ENCODE measurements at places on chromosomes 4 and X.

- DNase-seq = no peak
Measured at GRCh38 chrX:121258545-121258944, 211.1 kb downstream of the GLUD2 start.

DNA sequence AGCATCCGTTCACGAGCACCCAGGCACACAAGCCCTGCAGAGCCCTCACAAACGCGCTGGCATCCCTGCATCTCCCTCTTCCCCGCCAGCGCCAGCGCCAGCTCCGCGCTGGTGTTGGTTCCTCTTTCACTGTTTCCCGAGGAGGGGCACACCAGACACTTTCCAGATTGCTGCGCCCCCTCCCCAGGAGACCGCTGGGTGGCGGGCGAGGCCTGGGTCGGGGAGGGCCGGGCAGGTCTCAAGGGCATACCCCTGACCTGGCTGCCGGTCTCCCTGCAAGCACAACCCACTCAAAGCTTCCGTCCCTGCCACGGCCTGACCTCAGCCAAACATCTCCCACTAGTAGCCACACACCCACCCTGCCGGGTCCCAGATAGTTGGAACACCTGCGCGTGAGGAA, 2.2 kb upstream of the NKX1-1 start:
- no peak for DNase-seq

GRCh38 chr4:161359491-161359890, 804.3 kb downstream of the FSTL5 start:
- no peak for DNase-seq

GRCh38 chr4:25913056-25913850, 767 bp upstream of the SMIM20 start:
- DNase-seq = peak; percentile 27

DNA sequence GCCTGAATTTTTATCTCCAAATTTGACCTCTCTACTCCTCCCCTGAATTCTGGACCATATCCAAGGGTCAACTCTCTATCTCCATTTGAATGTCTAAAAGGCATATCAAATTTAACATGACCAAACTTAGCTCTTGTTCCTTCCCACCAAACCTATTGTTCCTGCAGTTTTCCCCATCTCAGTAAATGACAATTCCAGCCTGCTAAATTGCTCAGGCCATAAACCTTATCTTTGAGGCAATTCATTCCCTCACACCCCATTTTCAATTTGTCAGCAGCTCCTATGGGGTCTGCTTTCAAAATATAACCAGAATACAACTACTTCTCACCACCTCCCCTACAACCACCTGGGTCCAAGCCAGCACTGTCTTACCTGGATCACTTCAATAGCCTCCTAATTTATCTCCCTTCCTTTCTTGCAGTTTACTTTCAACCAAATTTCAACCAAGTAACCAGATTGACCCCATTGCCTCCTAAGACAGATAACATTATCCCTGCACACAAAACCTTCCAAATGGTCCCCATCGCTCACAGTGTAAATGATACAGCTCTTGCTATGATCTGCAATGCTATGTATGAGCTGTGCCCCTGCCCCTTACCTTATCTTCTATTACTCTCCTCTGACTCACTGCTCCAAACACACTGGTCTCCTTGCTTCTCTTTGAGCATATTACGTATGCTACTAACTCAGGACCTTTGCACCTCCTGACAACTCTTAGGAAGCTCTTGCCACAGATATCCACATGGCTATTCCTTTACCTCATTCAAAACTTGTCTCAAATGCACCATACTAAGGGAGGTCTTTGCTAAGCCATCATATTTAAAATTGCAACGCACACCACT, 66.0 kb downstream of the CAMK2D start:
- DNase-seq = no peak

- DNase-seq = no peak
Measured at GRCh38 chrX:63503541-63503940, 152.4 kb upstream of the SPIN4 start.
